Activated CD4-positive, alpha-beta T cell treated with anti-CD3 and anti-CD28 coated beads, Interleukin-2, amount 50 U/mL, for 16 hours (primary cell): ENCODE measurements at places on chromosomes 6 and 20.

DNA sequence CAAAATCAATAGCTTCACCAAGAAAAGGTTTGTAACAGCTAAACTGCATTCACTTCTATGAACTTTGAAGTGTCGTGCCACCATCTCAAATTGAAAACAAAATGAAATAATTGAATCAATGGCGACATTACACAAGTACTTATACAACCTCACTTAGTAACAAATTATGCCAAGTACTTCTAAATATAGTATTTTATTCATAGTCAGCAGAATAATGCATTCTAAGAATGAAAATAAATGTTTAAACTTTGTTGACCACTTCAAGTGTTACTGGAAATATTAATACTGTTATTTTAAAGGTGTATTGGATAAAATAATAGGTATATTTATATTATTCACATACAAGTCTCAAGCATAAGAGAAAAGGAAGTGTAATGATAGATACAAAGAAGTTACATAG is 280.1 kb upstream of the HTR1E start:
- DNase-seq, result no peak

DNA sequence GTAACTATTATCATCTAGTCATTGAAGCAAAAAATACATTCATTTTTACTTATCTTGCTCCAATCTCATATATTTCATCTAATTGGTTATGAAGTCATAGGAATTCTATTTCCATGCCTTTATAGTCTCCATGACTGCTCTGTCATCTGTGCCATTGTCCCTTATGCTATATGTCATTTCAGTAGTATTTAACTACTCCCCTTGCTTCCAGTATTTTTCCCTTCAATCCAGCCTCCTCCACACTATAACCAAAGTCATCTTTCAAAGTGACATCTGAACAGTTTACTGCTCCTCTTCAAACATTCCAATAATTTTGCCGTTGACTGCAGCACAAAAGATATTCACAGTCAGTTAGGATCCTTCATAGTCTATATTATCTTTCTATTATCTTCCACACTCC is 216.6 kb upstream of the HS3ST5 start:
- no peak for DNase-seq

DNA sequence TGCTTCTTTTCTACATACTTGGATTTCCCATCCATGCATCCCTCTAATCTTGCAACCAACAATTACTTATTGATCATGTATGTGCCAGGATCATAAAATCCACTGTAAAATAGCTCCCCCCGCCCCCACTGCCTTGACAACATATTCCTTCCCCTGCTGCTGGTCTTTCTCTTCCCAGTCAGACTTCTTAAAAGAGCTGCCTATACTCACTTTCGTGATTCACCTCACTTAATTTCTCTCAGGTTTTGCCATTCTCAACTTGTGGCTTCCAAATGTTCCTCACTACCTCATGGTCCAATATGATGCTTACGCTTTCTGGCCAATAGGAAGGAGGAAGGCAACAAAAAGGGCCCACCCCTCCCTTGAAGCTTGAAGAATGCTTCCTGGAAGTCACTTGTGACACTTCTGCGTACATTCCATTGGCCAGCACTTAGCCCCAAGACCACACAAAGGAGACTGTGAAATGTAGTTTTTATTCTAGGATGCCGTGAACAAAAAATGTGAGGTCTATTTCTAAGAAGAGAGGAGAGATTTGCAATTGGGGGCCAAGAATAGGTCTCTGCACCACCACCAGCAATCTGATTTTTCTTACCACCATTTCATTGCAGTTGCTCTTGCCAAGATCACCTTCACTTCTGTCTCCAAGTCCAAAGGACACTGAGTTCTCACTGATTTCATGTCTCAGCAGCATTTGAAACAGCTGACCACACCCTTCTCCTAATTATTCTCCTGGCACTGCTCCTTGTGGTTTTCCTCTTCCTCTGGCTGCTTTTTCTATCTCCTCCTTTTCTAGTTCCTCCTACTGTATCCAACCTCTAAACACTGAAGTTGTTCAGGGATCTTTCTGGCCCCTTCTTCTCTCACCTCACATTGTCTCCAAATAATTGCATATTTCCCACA is 30.8 kb downstream of the CD164 start:
- no peak for DNase-seq

GRCh38 chr6:32845384-32845884 is 1.6 kb upstream of the PSMB8 start:
- peak; percentile 73 for DNase-seq

- no peak for DNase-seq
Observed at GRCh38 chr20:44720621-44720996, 5.4 kb downstream of the CCN5 start.
